Activated CD4-positive, alpha-beta T cell treated with anti-CD3 and anti-CD28 coated beads, Interleukin-2, amount 50 U/mL, for 48 hours (primary cell): ENCODE measurements at places on chromosomes 1 and 21.

GRCh38 chr21:46544003-46544402 is 60.9 kb downstream of the S100B start:
- no peak for DNase-seq

DNA sequence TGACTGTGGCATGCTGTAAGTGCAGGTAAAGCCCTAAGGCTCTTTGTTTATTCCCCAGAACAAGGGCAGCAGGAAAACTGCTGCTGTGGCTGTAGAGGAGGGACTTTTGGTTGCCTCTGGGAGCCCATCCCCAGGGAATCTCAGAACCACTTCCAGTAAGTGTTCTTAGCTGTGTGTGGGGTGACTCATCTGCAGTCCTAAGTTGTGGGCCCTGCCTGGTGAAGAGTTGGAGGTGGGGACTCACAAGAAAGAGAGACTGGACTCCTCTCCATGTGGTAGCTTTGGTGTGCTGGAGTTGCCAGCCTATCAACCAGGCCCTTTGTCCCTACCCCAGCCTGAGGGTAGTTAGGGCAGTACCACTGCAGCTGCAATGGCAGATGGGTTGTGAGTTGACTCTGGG is 24.0 kb upstream of the DENND1B start:
- DNase-seq, result no peak

DNA sequence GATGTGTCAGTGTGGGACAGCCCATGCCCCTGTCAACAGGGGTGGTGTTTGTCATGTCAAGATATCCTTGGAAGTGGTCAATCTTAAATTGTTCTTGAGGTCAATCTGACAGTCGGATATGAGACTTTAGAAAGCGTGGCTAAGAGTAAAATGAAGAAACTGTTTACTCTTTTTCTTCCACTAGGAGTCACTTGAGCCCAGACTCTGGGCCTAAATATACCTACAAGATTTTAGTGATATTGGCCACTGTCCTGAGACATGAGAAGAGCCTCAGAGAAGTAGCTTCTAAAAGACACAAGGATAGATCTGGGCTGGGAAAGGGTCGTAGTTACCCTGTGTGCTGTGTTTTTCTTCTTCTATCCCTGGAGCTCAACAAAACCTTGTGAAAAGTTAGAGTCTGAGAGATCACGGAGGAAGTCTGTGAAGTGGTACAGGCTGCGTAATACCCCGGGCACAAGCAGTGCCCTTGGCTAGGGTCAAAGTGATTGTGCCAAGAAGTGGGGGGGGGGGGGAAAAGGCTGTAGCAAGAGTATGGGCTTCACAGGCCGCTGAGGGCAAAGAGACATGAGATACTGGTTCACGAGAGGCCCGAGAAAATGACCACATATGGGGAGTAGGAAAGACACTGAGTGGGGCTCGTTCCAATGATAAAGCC is 355.2 kb upstream of the GREM2 start:
- DNase-seq, result no peak

GRCh38 chr1:173869021-173869359 is 810 bp downstream of the ZBTB37 start:
- DNase-seq, result no peak

DNA sequence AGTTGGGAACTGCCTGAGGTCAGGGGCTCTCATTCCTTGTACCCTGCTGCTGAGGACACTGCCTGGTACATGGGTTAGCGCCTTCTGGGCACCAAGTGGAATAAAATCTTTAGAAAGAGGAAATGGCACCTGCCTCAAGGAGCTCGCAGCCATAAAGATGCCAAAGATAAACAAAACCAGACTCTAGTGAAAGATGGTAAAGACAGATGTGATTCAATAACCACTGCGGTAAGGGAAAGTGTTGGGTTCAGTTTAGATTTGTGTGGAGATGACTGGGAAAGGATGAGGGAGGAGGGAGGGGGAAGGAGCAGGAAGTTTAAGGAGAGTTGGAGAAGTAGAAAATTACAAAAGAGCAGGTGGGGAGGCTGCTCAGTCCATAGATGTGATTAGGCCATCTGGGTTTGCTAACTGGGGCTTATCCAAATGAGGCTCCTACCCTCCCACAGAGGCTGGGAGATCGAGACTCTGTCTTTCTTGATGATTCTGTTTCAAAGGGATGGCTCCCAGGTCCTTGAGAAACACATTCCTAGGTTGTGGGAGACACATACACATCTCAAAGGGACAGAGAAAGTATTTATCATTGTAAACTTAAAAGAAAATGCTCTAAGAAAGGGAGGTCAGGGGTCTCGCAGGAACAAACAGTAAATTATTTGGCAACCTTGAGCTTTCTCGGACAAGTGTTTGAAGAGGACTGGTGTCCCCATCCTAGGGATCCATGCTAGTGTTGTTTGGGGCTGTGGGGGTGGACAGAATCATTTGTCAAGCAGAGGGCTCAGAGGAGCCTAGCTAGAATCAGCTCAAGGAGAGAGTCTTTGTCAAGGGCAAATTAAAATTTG is 65.7 kb upstream of the MORC3 start:
- DNase-seq, result no peak

DNA sequence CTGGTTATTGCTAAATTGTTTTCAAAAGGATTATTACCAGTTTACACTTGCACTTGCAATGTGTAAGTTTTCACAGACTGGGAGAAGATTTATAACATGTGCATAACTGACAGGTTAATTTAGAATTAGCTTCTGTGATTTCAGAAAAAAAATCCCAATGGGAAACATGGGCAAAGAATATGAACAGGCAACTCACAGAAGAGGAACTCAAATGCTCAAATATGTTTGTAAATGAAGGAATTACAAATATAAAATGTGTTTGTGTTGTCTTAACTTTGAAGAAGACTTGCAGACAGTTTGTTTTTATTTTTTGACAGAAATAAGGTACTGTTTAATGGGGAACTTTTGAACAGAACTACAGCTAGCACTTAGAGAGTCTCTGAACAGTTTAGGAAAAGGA is 8.4 kb downstream of the TSEN15 start:
- no peak for DNase-seq

DNA sequence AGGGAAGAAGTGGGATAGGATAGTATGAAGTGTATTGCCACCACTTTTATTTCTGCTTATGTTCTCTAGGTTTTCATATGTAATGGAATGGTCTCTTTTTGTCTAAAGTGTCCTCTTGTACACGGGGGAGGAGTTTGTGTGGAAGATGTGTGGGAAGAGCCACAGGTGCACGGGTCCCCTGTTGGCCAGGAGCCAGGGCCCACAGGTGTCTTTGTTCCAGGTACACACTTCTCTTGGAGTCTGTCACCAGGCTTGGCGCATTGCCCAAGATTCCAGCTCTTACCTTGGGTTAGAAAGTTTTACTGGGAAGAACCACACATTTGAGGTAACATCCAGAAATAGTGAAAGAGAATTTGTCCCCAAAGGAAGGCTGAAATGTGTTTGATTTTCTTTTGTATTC is 10.5 kb downstream of the TENT5C start:
- no peak for DNase-seq

DNA sequence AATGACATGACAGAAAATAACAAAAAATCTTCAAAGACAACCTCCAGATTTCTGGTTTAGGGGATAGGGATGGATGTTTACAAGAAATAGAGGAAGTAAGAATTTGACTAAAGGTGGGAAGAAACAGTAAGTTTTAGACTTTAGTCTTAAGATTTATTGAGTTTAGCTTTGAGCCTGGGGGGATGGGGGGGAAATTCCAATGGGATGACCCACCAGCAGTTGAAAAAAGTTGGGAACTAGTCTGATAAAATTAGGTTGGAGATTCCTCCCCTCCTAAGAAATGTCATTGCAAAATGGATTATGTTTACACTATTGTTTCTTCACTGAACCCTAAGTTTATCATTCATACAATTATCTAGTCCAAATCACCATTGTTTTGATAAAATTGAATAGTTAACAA is 28.4 kb downstream of the WDR26 start:
- DNase-seq, result no peak

DNA sequence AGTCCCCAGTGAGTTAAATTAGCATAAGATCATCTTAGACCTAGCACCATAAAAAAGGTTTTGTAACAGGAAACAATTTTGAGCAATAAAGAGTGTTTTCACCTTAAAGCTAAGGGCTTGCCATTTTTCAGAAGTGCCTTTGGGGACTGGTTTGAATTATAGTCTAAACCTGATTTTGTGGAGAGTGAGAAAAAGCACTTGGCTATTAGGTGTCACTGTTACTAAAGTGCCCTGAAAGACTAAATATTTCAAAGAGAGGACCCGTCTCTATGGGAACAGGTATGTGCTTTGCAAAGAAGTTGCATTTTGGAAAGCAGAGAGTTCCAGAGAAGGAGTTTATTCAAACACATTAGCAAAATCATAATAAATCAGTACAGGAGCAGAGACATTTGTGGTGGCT is 9.1 kb downstream of the NTNG1 start:
- no peak for DNase-seq

DNA sequence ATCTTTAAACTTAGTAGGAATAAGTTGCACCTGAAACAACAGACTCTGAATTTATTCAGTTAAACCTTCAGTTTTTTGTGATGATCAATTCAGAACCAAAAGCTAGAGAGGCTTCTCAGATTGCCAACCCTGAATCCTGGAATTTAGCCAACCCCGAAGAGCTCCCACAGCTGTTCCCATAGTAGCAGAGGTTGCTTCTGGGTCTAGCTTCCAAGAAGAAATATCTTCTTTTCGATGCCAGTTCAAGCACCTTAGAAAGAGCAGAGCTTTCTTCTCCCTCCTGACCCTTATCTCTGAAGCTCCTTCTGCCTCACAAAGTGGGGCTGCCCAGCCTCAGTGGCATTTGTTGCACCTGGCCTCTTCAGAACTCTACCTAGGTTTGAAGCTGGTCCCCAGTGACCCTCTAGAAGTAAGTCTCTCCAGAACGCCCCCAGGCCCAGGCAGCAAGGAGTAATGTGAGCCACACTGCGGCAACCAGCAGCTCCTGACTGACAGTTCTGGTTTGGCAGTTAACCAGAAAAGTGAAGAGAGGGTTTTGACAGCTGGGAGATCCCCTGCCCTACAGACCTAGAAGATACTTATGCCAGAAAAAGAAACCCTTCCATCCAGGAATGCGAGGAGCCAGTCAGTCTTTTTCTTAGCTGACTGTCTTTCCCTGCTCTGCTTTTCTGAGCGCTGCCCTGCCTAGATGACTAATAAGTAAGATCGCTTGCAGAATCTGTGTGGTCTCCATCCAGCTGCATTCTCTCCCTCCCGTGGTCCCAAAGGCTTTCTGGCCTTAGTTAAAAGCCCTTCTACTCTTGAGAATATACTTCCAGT is 165.9 kb downstream of the ADGRL4 start:
- no peak for DNase-seq

- peak; percentile 71 for DNase-seq
Measured at GRCh38 chr1:149887456-149888246, 11.7 kb upstream of the BOLA1 start.

DNA sequence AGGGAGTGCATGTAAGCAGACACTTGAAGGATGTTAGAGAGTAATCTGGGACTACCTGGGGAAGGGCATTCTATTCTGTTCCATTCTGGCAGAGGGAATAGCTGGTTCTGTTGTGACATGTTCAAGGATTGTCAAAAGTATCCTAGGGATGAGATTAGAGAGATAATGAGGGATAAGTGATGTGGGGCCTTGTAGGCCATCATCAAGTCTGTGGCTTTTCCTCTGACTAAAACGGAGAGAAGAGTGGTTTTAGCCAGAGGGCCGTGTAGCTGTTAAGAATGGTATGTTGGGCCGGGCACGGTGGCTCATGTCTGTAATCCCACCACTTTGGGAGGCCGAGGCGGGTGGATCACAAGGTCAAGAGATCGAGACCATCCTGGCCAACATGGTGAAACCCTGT is 23.6 kb downstream of the TGFB2 start:
- DNase-seq, result no peak

- no peak for DNase-seq
Measured at GRCh38 chr1:217137210-217137881, 414.1 kb upstream of the ESRRG start.

GRCh38 chr1:17875171-17875881 is 120.2 kb downstream of the ACTL8 start:
- no peak for DNase-seq

DNA sequence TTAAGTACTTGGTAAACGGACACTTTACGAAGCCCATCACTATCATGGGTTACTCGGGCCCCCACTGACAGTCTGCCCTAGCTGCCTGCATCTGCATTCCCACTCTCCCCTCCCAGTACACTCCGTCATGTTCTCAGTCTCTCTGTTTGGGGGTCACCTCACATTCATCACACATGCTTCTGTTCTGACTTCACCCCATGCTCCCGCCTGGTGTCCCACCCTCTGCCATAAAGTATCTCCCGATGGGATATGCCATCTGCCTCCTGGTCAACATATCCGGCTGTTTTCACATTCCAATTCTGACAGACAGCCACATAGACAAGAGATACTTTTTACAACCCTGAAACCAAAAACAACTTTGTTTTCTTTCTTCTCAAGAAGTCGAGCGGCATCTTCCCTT is 1.0 kb downstream of the OLFML2B start:
- DNase-seq, result no peak

GRCh38 chr1:21397813-21398188 is 42.1 kb upstream of the NBPF3 start:
- peak; percentile 24 for DNase-seq

DNA sequence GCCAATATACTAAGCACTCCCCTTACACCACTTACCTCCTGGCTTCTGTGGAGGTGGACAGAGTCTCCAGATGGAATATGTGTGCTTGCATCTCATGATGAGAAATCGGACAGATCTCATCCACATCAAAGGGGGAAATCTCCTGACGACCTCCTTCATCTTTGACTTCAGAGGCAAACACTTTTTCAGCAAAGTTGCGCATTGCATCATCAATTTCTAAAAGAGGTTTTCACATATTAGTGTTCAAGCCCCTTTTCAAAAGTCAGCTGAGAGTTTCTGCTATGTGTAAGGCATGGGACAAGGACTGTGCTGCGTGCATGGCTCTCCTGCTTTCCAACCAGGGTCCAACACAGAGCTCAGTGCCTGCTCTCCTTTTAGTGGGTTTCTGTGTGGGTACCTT is 6.8 kb downstream of the AMPD1 start:
- no peak for DNase-seq

- no peak for DNase-seq
Measured at GRCh38 chr1:166193057-166193698, 26.4 kb upstream of the FAM78B start.

DNA sequence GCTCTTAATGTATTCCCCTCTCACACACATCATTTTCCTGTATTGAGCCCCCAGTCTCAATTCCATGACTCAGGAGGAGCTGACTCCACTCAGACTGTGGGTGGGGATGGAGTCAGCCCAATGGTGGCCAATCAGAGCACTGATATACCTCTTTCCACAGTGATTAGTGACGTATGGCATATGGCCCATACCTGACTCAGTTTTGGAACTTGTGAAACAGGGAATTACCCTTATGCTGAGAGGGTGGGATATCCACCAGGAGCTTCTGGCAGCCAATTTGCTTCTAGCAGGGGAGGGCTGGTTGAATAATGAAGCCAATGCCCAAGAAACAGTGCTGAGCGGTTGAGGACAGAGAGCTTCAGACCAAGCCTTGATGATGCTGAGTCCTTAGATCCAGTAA is 86.4 kb upstream of the SPATA6 start:
- DNase-seq, result no peak

- DNase-seq, result no peak
Measured at GRCh38 chr1:210447456-210448057, 118.9 kb downstream of the HHAT start.

GRCh38 chr1:207418351-207418750 is 35.8 kb upstream of the CR2 start:
- DNase-seq, result no peak
